ENCODE measurements at places on chromosomes 7 and 10. TPM values are rescaled to one million over a fixed set of nuclear protein-coding genes. Genes with fewer than 3 reads are reported as not detected.

RAMP3 gene
- total RNA-seq, result 0.85 TPM

GNG11 gene
- 1.3 TPM for total RNA-seq

SOSTDC1 gene
- 0.09 TPM for total RNA-seq

HDAC9 gene
- total RNA-seq, result 14.6 TPM

- H3K36me3 ChIP-seq, result no peaks in the 10 kb centered on the region
- peak; percentile 99 for DNase-seq
- H3K4me3 ChIP-seq, result peak within 1 kb of the TSS; percentile 99
- peaks cover 30% of the 10 kb centered on the region for H3K27me3 ChIP-seq
These were observed at the start of gene FBXO24 for GRCh38 chr7:100586266-100587025. Gene FBXO24 (plus strand): TSS chr7:100586328. CDS start chr7:100586626, 298 bp downstream.

- peaks cover 14% of the 10 kb centered on the region for H3K4me1 ChIP-seq
- no peaks in the 10 kb centered on the region for H3K36me3 ChIP-seq
- H3K27ac ChIP-seq, result no peak overlapping the region
These were observed 960.5 kb downstream of the GATA3 start for GRCh38 chr10:9015005-9015404.

DNA sequence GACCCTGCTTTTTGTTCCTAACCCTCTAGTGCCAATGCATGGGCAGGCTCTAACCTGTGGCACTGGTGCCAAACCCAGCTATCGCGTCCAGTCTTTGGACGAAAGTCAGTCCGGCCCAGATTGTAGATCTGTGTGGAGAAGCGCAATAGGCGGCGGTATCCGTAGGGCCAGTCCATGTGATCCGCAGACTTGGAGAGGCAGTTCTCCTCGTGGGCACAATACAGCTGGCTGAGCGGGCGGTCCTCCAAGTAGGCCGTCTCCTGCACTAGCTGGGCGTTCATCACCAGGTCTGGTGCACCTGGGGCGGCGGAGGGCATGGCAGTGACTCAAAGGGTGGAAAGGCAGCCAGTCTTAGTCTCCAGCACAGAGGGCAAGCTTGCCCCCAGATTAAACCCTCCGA is 14.5 kb downstream of the LOXL4 start:
- no peak overlapping the region for H3K4me3 ChIP-seq
- no peaks in the 10 kb centered on the region for H3K36me3 ChIP-seq
- DNase-seq, result no peak
- H3K4me1 ChIP-seq, result peaks cover 8% of the 10 kb centered on the region

DNA sequence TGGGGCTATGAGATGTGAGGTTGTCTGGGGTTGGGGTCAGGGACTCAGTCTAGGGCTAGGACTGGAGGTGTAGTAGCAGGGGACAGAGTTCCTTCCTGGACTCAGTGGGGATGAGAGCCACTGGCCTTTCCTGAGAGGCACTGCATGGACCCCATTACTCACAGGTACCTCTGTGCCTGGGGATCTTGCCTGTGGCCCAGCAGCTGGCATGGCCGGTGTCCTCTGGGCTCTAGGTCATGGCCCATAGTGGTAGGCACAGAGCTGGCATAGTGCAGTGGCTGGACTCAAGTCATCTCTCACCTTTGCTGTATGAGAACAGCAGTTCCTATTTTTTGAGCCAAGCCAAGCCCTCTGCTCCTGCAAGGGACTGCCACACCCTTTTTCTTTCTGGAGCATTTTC is 51.9 kb downstream of the NEURL1 start:
- H3K27ac ChIP-seq, result no peak overlapping the region
- no peak for DNase-seq

DNA sequence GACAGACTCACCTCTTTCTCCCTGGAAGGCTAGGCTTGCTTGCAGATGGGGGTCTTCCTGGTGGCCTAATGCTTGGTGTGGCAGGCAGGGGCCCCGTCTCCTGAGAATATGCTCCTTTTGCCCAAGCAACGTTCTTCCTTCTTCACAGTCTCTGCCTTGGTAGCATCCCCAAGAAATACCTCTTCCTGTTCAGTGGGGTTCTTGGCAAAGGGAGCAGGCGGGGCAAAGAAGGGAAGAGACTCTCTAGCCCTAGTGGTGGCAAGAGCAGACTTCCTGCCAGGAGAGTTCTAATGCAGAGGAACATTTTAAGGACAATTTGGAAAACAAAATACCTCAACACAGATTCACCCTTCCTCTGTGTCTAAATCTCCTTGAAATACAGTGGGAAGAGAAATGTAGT is at the start of gene CLEC5A:
TSS of gene CLEC5A (minus strand) at position 179 of the 400 bp plus-strand sequence. CDS start 682 bp downstream, outside the sequence.
- no peak for DNase-seq
- no peaks in the 10 kb centered on the region for H3K27me3 ChIP-seq

Measured in WTC11 (cell line).